ENCODE measurements at places on chromosomes 7 and 10.

- DNase-seq: no peak
These were observed 28.9 kb upstream of the TNRC18 start for GRCh38 chr7:5452470-5452899.

DNA sequence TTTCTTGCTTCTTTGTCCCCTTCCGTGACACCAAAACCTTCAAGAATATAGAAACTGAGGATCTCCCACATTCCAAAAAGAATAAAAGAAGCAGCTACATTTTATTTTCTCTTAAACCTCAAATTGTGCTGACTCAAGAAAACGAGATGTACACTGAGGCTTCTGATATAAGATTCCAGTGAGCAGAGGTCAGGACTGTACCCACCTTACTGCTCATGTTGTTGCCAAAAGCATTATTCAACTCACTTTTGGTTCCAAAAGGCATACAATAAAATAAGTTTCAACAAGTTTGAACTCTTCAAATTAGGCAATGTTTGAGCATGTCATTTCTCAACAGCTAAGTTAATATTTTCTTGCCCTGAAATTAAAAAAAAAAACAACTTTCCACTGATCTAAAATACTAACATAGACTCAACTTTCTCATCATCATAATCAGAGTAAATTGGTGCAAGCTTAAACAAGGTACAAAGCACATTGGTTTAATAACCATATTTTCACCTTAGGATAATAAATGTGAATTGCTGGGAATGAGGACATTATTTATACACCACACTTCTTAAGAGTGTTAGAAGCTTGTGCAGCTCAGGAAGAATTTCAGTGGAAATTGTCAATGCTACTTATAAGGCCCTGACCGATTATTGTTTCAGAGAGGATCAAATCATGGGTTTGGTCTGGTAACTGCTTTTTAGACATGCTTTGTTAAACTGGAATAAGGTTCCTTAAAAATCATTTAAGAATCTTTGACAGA is 629.0 kb upstream of the IGFBP3 start:
- DNase-seq: no peak

GRCh38 chr7:105851064-105851463 is 25.3 kb downstream of the ATXN7L1 start:
- no peak for DNase-seq

- DNase-seq: no peak
These were observed 35.2 kb downstream of the USP6NL start for GRCh38 chr10:11576092-11576809.

DNA sequence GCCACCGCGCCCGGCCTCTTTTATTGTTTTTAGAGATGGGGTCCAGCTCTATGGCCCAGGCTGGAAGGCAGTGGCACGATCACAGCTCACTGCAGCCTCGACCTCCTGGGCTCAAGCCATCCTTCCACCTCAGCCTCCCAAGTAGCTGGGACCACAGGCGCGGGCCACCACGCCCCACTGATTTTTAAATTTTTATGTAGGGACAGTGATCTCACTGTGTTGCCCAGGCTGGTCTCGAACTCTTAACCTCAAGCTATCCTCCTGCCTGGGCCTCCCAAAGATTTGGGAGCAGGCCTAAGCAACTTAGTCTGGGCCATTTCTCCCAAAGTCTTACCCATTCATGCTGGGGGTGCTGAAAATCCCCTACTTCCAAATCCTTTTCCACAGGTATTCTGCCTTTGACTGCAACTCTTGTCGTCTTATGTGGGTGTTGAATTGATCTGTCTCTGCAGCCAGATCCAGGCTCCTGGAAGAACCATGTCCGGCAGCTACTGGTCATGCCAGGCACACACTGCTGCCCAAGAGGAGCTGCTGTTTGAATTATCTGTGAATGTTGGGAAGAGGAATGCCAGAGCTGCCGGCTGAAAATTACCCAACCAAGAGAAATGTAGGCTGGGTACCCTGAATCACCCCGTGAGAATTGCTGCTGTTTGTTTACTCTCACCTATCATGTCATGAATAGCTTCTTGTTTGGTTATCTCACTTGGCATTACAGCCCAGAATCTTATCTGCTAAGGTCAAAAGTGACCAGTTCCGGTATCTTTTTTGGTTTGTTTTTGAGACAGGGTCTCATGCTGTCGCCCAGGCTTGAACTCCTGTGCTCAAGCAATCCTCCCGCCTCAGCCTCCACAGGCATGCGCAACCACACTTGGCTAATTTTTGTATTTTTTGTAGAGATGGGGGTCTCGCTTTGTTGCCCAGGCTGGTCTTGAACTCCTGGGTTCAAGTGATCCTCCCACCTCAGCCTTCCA is 1.1 kb downstream of the ZDHHC4 start:
- no peak for DNase-seq

DNA sequence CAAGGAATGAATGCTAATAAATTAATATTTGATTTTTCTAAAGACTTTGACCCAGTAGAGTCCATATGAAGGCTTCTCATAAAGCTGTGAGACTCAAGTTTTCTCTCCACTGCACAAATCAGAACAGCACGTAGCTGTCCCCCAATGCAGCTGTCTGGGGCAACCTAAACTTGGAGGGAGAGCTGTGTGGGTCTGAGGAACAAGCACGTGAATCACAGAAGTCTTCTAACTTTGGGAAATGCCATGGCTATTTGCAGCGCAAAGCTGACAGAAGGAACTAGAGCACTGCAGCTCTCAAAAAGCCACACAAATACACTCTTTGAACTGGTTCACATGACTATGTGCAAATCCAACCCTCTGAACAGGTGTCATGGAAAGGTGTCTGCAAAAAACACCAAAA is 47.9 kb downstream of the COL1A2 start:
- DNase-seq: no peak

- DNase-seq: no peak
These were observed 35.0 kb upstream of the SRI start for GRCh38 chr7:88254721-88255424.

- DNase-seq: no peak
These were observed 85.7 kb upstream of the COL13A1 start for GRCh38 chr10:69715899-69716606.

- DNase-seq: no peak
These were observed 83.1 kb downstream of the CHN2 start for GRCh38 chr7:29277436-29278215.

GRCh38 chr7:73593207-73594045 is 15.0 kb upstream of the TBL2 start:
- no peak for DNase-seq

DNA sequence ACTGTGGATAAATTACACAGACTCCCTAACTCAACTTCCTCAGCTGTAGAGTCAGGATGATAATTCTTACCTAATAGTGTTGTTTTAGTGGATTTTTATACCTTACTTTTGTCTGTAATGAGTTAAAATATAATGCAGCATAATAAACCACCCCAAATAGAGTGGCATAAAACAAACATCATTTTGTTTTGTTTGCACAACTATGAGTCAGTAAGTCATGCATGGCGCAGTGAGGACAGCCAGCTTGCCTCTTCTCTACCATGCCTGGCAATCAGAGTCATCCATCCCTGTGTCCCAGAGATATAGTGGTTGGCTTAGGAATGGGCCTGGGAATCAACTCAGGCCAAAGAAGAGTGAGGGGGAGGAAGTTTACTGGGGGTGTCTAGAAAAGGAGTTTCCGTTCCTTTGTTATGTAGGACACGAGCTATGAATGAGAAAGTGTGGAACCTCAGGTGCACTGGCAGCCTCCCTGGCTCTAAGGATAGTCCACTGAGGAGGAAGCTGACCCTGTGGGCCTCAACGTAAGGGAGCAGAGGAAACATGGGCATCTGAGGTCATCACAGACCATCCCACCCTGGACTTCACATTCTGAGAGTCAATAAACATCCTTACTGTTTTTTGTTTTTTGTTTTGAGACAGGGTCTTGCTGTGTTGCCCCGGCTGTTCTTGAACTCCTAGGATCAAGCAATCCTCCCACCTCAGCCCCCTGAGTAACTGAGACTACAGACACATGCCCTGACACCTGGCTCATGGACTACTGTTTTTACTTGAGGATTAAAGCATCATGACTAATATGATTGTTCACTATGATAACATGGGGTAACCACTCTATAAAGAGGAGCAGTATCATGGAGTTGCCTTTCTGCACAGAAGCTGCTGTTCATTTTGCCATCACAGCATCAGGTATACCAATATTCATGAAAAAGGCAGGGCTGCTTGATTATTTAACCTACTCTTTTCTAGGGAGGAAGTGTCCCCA is 21.0 kb upstream of the GRB10 start:
- no peak for DNase-seq

GRCh38 chr7:157292770-157293412 is 43.9 kb upstream of the DNAJB6 start:
- DNase-seq: no peak

DNA sequence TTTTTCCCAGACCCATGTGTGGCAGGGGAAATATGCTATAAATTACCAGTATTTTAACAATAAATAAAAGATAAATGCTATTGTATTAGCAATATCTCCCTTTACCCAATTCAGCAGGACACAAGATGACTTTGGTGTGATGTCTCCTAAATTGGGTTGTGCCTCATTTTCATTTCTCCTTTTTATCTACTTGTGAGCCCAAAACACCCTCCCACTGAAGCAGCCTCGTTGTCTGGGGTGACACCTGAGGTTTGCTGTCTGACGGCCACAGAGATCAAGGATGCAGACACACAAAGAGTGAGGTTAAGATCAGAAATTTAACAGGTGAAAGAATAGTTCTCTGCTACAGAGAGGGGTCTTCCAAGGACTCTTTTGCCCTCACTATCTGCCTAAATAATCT is 27.1 kb upstream of the CC2D2B start:
- no peak for DNase-seq

GRCh38 chr10:30812018-30812851 is 182.7 kb upstream of the LYZL2 start:
- DNase-seq: no peak

DNA sequence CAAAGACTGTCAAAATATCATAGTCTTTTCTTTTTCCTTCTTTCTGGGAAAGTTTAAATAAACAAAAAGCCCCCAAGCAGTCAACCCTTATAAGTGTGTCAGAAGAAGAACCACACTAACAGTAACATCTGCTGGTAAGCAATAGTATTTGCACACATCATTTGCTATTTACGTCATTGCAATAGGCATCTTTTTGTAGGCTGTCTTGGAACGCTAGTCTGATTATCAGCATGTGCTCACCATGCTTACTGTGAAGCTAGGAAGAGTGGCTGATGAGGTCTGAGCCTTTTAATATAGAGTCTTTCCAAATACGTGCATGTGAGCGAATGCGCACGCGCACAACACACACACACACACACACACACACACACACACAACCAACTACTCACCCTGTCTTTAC is 599.0 kb upstream of the TPK1 start:
- DNase-seq: no peak

- DNase-seq: no peak
These were observed 1139.3 kb upstream of the CELF2 start for GRCh38 chr10:9878383-9878782.

- no peak for DNase-seq
These were observed 85.5 kb downstream of the FAS start for GRCh38 chr10:89076120-89076519.

DNA sequence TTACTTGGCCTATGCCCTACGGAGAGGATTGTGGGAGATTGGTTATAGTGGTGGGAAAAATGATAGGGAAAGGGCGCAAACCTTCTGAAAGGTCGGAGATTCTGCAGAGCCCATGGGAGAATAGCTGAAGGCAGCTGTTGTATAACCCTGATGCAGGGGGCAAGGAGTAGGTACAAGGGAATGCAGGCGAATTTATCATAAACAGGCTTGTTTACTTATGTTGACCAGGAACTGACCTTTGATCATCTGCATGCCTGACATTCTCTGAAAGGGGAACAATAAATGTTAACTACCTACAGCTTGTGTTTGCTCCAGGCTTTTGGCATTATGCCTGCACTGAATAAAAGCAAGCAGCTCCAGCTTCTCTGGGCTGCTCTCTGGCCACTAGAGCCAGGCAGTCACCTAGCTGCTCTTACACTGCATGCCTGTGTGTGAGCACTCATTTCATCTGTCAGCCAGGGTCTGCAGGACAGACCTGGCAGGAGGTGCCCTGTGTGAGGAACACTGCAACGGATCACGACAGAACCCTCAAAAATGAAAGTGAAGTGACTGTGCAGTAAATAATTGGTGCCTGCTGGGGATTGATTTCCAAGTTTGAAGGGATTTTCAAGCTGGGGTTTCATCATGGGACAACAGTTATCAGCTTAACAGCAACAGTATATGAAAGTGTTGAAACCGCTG is 31.1 kb upstream of the ABCA13 start:
- no peak for DNase-seq

GRCh38 chr10:107442035-107442505 is 277.6 kb upstream of the SORCS1 start:
- DNase-seq: no peak

GRCh38 chr7:35854311-35854710 is 53.5 kb downstream of the SEPTIN7 start:
- DNase-seq: no peak

GRCh38 chr10:78838141-78838657 is 230.6 kb upstream of the ZMIZ1 start:
- no peak for DNase-seq

DNA sequence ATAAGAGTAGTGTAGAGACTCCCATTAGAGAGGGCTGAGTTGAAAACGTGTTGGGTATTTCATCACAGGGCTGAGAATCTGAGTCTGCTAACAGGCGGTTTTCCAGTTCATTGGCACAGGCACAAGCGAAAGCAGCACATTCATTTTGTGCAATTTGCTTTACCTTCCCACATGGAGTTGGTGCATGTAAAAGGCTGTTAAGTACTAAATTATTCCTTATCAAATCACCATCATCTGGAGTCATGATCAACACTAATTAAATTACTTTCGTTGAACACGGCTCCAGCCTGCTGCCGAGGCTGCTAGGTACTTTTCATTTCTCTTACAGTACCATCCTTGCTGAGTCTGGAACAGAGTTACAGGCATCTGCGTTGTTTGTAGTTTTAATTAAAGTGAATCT is 43.8 kb downstream of the ETV1 start:
- DNase-seq: no peak

DNA sequence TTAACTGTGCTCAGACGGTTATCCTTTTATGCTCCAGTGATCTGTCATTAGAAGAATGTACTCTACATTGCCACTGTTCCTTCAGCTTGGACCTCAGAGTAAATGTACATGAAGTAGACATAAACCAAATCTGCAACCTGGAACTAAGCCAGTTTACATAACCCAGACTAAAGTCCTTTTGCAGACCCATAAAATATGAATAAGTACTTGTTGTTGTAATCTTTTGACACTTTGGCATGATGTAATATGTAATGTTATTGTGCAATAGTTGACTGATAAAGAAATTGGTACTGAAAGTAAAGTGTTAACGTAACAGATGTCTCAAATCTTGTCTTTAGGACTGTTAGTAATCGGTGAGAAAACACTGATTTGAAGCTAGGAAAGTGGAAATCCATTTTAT is 115.8 kb upstream of the SORCS1 start:
- DNase-seq: no peak

DNA sequence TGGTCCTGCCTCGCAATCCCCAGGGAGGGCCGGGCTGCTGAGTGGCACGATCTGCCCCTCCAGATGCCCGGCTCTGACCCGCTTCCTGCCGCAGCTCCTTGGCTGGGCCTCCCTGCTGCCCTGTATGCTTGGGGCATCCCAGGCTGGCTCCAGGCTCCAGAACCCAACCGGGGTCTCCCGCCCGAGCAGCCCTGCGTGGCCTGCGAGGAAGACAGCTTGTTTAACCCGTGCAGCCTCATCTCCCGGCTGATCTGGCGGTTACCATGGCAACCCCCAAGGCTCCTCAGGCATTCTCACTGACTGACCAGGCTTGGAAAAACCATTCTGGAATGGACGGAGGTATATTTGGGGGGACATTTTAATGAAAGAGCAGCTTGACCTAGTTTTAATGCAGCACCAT is 232.4 kb upstream of the MYO3A start:
- no peak for DNase-seq

Data from effector CD4-positive, alpha-beta T cell (primary cell).